ENCODE measurements at places on chromosomes 4 and X. TPM values are rescaled to one million over a fixed set of nuclear protein-coding genes. Genes with fewer than 3 reads are reported as not detected.
A peak's percentile ranks its signal among the peaks of the same experiment; 100 is the strongest.

- peak; percentile 60 for DNase-seq
These were observed 13.6 kb upstream of the HELT start for GRCh38 chr4:185004562-185005218.

- no peak for DNase-seq
These were observed 1343.8 kb upstream of the IGFBP7 start for GRCh38 chr4:58453956-58454355.

DNA sequence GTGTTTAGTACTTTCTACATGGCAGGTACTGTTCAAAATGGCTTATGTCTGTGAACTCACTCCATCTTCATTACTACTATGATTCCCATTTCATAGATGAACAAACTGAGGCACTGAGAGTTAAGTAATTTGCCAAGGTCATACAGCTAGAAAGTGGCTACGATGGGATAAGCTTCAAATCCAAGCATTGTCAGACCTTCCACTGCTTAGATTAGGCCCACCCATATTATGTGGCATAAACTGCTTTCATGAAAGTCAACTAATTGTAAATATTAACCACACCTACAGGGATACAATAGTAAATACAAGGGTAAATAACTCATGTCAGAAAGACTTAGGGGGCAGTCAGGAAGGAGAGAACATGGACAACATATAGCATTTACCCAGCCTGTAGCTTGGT lies 68.8 kb downstream of the SLITRK2 start:
- DNase-seq, result no peak

DNA sequence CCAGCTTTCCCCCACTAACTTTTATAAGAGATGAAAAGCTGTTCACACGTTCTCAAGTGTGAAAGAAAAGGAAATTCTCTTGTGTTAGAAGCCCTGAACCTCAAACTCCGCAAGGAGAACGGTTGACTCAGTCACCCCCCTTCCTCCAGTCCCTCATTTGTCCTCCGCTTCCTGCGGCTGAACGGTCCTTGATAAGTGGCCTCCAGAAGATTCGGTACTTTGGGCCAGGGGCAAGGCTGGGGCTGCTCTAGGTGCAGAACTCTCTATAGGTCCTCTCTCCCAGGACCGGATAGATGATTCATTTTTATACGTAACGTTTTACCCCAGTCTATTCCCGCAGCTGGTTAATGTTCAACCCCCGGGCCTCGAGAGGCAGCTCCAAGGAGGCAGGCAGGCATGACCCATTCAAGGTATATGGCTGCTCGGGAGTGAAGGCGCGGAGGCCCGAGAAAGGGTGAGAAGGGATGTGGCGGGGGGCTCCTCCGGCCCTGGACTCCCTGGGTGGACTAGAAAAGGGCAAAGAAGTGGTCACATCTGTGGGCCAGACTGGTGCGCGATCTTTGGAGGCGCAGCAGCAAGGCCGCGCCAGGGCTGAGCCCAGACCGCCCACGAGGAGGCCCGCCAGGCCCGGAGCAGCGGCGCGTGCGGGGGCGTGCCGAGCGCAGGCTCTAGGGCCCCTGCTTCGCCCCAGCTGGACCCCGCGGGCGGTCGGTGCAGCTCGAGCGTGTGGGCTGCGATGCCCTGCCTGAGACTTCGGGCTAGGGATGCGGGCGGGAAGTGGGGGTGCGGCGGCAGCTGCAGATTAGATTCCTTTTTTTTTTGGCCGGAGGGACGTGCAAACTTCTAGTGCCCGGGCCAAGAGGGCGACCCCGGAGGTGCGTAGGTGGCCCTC lies 11.7 kb downstream of the PITX2 start:
- no peak for DNase-seq

GRCh38 chr4:98557194-98557892 lies 101.1 kb downstream of the TSPAN5 start:
- no peak for DNase-seq

GRCh38 chr4:56251556-56251955 lies 135.7 kb downstream of the AASDH start:
- DNase-seq, result no peak

DNA sequence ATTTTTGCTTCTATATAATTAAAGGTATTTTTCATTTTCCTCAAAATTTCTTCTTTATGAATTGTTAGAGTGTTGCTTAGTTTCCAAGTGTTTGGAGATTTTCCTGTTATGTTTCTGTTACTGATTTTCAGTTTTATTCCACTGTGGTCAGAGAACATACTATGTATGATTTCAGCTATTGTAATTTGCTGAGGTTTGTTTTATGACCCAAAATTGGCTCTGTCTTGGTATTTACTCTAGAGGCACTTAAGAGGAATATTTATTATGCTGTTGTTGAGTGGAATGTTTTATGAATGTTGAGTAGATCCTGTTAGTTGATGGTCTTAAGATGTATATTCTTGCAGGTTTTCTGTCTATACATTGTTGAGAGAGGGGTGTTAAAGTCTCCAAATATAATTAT lies 263.5 kb downstream of the PABPC4L start:
- no peak for DNase-seq

GRCh38 chrX:29196501-29196900 lies 609.3 kb downstream of the IL1RAPL1 start:
- DNase-seq, result no peak

GRCh38 chr4:169253904-169254303 lies 16.9 kb downstream of the SH3RF1 start:
- DNase-seq, result no peak

DNA sequence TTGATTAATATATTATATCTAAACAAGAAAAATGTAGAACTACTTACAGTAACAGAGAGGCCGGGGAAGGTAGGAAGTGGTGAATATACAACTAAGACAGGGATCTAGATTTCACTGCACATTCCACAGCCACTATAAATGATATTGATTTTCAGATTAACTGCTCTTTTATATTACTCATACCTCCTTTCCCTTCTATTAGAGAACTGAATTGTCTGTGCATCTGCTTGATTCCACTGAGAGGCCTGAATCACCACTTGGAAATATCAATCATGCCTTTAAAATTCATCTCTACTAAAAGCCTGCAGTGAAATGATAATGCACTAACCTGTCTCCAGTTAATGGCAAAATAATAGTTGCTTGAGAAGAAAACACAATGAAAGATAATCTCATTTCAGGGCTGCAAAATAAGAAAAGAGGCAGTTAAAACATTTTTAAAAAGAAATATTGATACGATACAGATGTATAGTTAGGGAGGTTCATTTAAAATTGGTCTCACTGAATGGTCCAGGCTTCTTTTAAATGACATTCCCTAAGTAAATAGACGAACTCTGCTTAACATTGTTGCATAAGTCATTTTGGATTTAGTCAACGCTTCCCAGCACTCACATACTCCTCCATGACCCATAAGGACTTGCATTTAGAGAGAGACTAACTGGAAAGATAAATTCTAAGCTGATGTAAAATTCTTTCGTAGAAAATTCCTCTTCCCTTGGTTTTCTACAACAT lies 3.8 kb downstream of the ANTXR2 start:
- no peak for DNase-seq

DNA sequence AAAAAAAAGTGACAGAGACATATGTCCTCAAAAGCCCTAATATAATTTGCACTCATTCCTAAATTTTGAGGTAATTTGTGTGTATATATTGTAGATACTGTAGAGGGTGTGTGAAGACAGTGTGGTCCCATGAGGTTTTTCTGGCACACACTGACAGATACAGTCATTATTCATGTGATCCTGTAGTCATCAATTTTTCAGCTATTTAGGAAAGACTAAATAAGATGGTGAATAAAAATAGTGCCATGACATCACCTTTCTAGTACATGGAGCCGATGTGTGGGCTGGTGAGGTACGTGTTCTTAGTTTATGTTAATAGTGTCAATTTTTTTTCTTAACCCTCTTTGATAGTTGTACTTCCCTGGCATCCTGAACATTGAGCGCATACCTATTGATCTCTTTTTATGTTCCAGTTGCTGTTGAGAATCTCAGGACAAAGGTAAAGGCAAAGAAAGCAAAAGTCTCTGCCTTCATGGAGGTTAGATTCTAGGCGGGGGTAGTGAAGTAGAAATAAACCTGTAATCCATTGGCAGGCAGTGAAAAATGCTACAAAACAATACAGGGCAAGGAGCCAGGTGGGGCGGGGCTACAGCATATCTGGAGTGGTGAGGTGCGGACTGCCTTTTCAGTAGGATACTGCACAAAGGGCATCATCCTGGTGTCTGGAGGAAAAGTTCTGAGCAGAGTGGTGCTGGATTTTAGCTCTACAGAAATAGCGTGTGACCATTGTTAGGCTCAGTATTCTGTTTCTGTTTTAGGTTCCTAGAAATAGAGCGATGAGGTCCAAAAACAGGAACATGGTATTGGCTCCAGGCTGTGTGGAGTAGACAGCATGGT lies 93.8 kb downstream of the ARHGAP10 start:
- no peak for DNase-seq

DNA sequence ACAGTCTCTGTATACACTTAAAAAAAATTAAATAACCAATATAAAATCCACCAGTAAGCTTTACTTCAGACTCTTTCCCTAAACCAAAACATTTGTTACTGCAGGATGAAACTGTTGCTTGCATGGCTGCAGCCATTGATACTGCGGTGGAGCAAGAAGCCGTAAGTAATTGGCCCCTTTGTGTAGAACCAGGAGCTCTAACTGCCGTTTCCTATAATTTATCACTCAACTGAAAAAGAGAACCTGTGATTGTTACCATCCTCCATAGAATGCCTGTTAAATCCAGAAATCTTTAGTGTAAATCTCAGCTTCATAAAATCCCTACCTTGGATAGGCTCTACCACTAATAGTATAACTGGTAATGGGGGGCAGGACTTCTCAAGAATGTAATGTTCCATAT lies 62.6 kb downstream of the KIF4A start:
- no peak for DNase-seq

DNA sequence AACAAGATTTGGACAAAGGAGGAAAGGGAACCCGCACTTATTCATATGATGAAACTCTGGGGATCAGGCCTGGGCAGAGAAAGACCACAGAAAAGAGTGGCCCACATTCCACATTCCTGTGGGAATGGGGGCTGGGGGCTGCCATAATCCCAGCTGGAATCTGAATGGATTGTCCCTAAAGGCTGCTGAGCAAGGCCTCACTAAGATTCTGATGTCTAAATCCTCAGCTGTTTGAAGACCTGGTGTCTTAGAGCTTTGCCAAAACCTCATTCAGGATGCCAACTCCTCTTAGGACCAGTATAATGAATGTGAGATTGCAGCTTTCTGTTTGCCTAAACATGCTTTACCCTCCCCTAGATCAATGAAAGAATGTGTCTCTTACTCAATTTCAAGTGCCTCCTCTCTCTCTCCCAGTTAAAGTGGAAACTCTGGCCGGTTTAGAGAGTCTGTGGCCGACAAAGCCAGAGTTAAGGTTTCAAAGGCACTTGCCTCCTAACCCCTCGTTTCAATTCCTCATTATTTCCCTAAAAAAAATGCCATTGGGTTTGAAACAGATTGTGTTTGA lies 33.3 kb upstream of the GPC4 start:
- no peak for DNase-seq

DNA sequence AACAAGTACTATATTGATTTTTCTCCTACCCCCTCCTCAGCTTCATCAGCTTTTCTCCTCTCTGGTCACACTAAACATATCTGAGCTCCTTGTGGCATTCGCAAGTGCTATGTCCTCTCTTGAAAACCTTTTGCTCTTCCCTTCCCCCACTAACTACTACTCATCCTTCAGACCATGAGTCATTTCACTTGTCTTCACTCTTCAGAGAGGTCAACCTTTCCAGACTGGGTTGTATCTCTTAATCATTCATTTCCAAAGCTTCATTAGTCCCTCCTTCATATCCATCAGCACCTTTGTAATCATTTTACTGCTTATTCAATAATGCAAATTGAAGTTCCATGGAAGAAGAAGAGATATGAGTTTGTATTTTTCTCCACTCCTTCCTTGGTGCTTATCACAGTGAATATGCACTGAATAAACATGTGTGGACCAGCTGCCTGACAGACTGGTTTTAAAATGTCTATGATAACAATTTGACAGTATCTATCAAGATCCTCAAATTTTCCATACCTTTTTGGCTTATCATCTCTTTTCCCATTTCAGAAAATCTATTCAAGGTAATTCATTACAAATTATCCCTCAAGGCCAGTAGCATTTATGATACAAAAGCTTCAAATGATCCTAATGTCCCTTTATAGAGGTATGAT lies 28.4 kb downstream of the DDX60L start:
- DNase-seq, result no peak

GRCh38 chrX:54064564-54064963 lies 20.3 kb upstream of the PHF8 start:
- DNase-seq, result no peak

DNA sequence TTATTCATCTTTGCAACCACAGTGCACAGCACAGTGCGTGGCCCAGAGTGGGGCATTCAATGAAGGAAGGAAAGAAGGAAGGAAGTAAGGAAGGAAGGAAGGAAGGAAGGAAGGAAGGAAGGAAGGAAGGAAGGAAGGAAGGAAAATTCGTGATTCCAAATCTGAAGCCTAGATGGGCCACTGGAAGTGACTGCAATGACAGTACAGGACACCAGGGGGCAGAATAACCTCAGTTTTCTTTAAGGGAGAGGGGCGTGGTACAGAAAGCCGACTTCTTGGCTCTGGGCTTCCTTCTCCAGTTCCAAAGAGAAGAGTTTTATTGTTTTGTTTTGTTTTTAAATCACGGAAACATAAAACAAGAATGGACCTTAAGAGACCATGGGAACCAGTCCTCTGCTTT lies 47.8 kb downstream of the APLN start:
- peak; percentile 16 for DNase-seq

DNA sequence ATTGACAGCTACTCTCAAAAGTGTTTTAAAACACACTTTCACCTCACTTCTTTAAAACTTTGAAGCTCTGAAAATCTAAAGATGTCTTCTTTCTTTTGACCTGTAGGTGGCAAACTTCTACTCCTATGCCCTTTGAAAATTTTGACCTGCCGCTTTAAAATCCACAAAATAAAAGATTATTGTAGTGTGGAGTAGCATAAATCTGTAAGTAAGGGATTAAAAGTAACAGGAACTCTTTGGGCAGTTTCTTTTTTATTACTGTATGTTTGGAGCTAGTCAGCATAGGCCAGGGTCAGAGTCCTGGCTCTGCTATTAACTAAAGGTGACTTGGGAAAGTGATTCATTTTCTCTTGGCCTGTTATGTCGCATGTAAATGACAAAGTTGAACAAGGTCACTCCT lies 25.5 kb downstream of the BBS12 start:
- DNase-seq, result no peak

The IDUA gene
- polyA plus RNA-seq, result 18.0 TPM

The SHROOM4 gene
- polyA plus RNA-seq, result 15.8 TPM

The VSIG1 gene
- 1.0 TPM for polyA plus RNA-seq

The IL2RG gene
- 1.3 TPM for polyA plus RNA-seq

The IL13RA1 gene
- 59.4 TPM for polyA plus RNA-seq

The CT83 gene
- polyA plus RNA-seq, result not detected

The REPS2 gene
- polyA plus RNA-seq, result 11.2 TPM

The SLC10A4 gene
- polyA plus RNA-seq, result 2.3 TPM

The HGFAC gene
- polyA plus RNA-seq, result 1.5 TPM

The PROM1 gene
- 42.3 TPM for polyA plus RNA-seq

The GLOD5 gene
- polyA plus RNA-seq, result not detected

The MAOB gene
- 37.8 TPM for polyA plus RNA-seq

The LARP7 gene
- polyA plus RNA-seq, result 106 TPM

The VAMP7 gene
- 40.1 TPM for polyA plus RNA-seq

The PABPC5 gene
- 4.8 TPM for polyA plus RNA-seq

The PAGE1 gene
- polyA plus RNA-seq, result not detected

The RHOXF2 gene
- polyA plus RNA-seq, result not detected

The AP1S2 gene
- polyA plus RNA-seq, result 38.3 TPM
